ENCODE measurements at places on chromosomes 6 and 20.

DNA sequence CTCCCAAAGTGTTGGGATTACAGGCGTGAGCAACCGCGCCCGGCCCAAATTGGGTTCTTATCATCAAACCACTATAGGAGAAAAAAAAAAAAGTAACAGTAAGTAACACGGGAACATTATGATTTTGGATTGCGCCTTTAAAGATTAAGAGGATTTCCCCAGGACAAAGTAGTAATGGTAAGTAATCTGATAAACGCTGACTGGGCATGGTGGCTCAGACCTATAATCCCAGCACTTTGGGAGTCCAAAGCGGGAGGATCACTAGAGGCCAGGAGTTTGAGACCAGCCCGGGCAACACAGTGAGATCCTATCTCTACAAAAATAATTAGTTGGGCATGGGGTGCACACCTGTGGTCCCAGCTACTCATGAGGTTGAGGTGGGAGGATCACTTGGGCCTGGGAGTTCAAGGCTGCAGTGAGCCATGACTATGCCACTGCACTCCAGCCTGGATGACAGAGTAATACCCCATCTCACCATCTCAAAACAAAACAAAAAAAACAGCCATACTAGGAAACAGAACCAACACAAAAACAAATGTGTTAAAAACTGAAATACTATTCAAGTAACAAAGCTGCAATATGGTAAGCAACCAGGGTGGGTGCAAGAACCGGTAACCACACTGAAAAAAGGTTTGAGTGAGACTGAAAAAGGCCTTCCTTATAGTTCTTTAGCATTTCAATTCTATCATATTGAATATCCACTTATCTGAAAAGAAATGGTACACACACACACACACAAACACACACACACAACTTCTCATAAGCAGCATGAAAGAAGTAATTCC, 8.2 kb downstream of the C6orf62 start:
- no peak for DNase-seq

- DNase-seq, result no peak
These were observed 70.7 kb downstream of the MYB start for GRCh38 chr6:135251498-135252441.

GRCh38 chr6:79066330-79066729, 11.7 kb downstream of the PHIP start:
- no peak for DNase-seq

- DNase-seq, result no peak
These were observed 361.0 kb downstream of the TAF4 start for GRCh38 chr20:61704661-61705060.

- no peak for DNase-seq
These were observed 79.2 kb upstream of the PLN start for GRCh38 chr6:118468682-118469465.

Measured in activated B cell treated with CpG ODN at 0.5 μM for 24 hours (primary cell).